ENCODE measurements at places on chromosomes 3 and 15. TPM values are rescaled to one million over a fixed set of nuclear protein-coding genes. Genes with fewer than 3 reads are reported as not detected.

- no peak overlapping the region for H3K4me3 ChIP-seq
- no peak overlapping the region for H3K27ac ChIP-seq
- H3K4me1 ChIP-seq = no peaks in the 10 kb centered on the region
- no peaks in the 10 kb centered on the region for H3K27me3 ChIP-seq
- no peak for DNase-seq
Observed at GRCh38 chr3:11964553-11964952, 39.6 kb upstream of the SYN2 start.

DNA sequence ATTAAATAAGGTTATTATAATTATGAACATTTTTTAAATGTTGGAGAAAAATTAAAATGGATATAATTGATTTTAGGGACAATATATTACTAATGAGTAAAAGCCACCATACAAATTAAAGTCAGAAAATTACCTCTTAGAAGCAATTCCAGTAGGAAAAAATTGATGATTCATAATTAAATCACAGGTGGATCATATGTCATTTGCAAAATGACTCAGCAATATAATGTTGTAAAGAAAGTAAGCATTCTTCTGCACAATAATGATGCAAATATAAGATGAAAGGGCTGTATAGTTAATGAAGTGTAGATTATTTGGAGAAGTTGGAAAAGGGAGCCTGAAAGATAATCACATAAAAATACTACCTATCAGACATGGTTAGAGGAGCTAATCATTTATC, 25.8 kb downstream of the ZPLD1 start:
- H3K4me1 ChIP-seq = no peaks in the 10 kb centered on the region
- no peak overlapping the region for H3K4me3 ChIP-seq
- H3K27ac ChIP-seq = no peak overlapping the region
- no peaks in the 10 kb centered on the region for H3K27me3 ChIP-seq

GRCh38 chr15:68774120-68774519, 46.6 kb downstream of the ANP32A start:
- no peak for DNase-seq
- no peak overlapping the region for H3K4me3 ChIP-seq
- no peaks in the 10 kb centered on the region for H3K27me3 ChIP-seq
- H3K4me1 ChIP-seq = peaks cover 23% of the 10 kb centered on the region
- H3K36me3 ChIP-seq = no peaks in the 10 kb centered on the region

DNA sequence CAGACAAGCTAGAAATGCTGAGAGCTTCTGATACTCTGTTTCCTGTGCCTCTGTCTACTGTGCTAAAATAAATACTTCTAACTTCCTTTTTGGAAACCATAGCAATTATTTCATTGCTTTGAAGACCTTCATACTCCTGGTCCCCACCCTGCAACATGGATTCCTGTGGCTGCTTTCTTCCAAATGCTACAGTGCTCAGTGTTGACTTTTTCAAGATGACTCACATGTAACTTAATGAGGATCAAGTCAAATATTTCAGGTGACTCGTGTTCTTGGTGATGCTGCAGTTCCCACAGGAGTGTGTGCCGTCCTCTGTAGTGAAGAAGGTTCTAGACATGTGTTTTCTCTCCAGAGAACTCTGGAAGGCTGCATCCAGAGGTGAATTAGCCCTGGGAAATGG, 288.6 kb downstream of the CLSTN2 start:
- no peak overlapping the region for H3K27ac ChIP-seq
- no peaks in the 10 kb centered on the region for H3K4me1 ChIP-seq
- H3K27me3 ChIP-seq = no peaks in the 10 kb centered on the region
- no peak for DNase-seq
- no peak overlapping the region for H3K4me3 ChIP-seq

DNA sequence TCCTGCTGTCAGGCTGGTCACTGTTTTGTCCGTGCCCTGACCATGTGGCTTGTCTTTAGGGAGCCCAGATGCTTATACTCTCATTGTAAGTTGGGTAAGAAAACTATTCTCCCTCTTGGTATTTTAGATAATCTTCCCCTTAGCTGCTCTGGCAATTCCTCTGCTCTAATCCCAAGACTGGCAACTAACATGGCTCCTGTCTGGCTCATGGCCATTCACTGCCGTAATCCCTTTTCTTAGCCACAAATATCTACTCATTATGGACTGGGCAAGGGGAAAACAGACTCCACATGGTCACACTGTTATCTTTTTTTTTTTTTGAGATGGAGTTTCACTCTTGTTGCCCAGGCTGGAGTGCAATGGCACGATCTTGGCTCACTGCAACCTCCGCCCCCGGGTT, 38.8 kb downstream of the TYRO3 start:
- no peaks in the 10 kb centered on the region for H3K27me3 ChIP-seq
- no peaks in the 10 kb centered on the region for H3K36me3 ChIP-seq
- no peaks in the 10 kb centered on the region for H3K4me1 ChIP-seq
- no peak overlapping the region for H3K4me3 ChIP-seq

DNA sequence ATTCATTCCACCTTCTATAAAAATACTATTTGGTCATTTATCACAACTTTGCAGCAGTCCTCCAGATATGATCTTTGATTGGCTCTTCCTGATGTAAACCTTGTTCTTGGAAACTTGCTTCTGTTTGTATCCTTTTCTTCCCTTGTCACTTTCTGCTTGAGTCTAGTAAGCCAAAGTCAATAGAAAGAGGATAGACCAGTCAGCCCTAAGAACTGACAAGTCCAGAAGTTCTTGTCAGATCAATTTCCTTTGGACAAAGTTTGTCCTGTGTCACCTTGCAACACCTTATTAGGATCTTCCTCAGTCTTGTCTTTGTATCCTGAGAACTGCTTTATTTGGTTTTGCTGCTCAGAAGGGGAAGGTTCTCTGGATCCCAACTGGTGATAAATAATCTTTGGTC, 87.9 kb upstream of the CCDC54 start:
- no peaks in the 10 kb centered on the region for H3K27me3 ChIP-seq
- no peak for DNase-seq
- H3K4me1 ChIP-seq = no peaks in the 10 kb centered on the region
- H3K4me3 ChIP-seq = no peak overlapping the region
- no peaks in the 10 kb centered on the region for H3K36me3 ChIP-seq

DNA sequence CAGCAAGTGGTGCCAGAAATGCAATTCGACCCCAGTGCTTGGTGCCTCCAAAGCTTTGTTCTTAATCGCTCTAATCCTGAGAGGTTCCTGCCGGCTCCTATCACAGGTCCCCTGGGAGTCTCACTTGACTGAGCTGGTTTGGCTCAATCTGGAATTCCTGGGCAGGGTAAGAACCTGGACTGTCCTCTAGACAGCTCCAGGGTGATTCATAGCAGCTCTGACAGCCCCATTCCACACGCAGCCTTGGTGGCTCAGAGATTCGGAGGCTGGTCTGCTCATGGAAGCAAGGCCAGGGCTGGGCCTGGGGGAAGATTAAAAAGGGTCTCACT, 37.9 kb downstream of the MYO5C start:
- no peaks in the 10 kb centered on the region for H3K36me3 ChIP-seq
- no peaks in the 10 kb centered on the region for H3K27me3 ChIP-seq
- no peak overlapping the region for H3K27ac ChIP-seq
- H3K4me3 ChIP-seq = no peak overlapping the region

GRCh38 chr3:1172644-1173043, 79.8 kb downstream of the CNTN6 start:
- H3K27ac ChIP-seq = no peak overlapping the region
- H3K36me3 ChIP-seq = no peaks in the 10 kb centered on the region
- no peaks in the 10 kb centered on the region for H3K27me3 ChIP-seq
- DNase-seq = no peak
- H3K4me3 ChIP-seq = no peak overlapping the region

- no peaks in the 10 kb centered on the region for H3K27me3 ChIP-seq
- no peak overlapping the region for H3K4me3 ChIP-seq
- H3K4me1 ChIP-seq = peaks cover 22% of the 10 kb centered on the region
- no peak for DNase-seq
- no peaks in the 10 kb centered on the region for H3K36me3 ChIP-seq
Observed at GRCh38 chr3:122676759-122677158, 3.9 kb upstream of the PARP14 start.

GRCh38 chr3:183980403-183980802, 37.3 kb downstream of the ABCC5 start:
- H3K27ac ChIP-seq = no peak overlapping the region
- peaks cover 12% of the 10 kb centered on the region for H3K4me1 ChIP-seq
- H3K4me3 ChIP-seq = no peak overlapping the region
- no peaks in the 10 kb centered on the region for H3K27me3 ChIP-seq
- no peaks in the 10 kb centered on the region for H3K36me3 ChIP-seq

DNA sequence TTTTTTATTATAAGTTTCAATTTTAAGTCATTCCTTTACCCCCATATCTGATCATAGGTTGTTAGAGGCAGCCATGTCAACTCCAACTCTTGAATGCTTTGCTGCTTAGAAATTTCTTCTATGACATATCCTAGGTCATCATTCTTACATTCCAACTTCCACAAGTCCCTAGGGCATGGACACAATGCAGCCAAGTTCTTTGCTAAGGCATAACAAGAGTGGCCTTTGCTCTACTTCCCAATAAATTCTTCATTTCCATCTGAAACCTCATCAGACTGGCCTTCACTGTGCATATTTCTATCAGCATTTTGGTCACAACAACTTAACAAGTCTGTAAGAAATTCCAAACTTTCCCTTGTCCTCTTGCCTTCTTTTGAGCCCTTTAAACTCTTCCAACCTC, 28.5 kb downstream of the TRIM42 start:
- no peak overlapping the region for H3K4me3 ChIP-seq
- H3K4me1 ChIP-seq = no peaks in the 10 kb centered on the region
- H3K27ac ChIP-seq = no peak overlapping the region
- DNase-seq = no peak
- H3K27me3 ChIP-seq = no peaks in the 10 kb centered on the region
- no peaks in the 10 kb centered on the region for H3K36me3 ChIP-seq

- H3K4me1 ChIP-seq = peaks cover 9% of the 10 kb centered on the region
- H3K27ac ChIP-seq = peak overlapping the region; percentile 64
- no peak overlapping the region for H3K4me3 ChIP-seq
- H3K27me3 ChIP-seq = no peaks in the 10 kb centered on the region
Observed at GRCh38 chr3:141960731-141961130, 84.3 kb downstream of the ATP1B3 start.

DNA sequence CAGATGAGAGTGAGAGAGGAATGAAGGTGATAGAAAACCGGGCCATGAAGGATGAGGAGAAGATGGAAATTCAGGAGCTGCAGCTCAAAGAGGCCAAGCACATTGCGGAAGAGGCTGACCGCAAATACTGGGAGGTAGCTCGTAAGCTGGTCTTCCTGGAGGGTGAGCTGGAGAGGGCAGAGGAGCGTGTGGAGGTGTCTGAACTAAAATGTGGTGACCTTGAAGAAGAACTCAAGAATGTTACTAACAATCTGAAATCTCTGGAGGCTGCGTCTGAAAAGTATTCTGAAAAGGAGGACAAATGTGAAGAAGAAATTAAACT, 88.9 kb downstream of the EOMES start:
- peak overlapping the region; percentile 87 for H3K27ac ChIP-seq
- no peak for DNase-seq
- H3K4me3 ChIP-seq = peak overlapping the region; percentile 57
- no peaks in the 10 kb centered on the region for H3K27me3 ChIP-seq

ALG1L2 gene
- not detected for total RNA-seq

GNAT1 gene
- not detected for total RNA-seq

SPRED1 gene
- total RNA-seq = 13.3 TPM

PIGZ gene
- total RNA-seq = 12.2 TPM

PLA2G4E gene
- not detected for total RNA-seq

RPL39L gene
- 23.9 TPM for total RNA-seq

SHISA5 gene
- 70.3 TPM for total RNA-seq

CXCR6 gene
- total RNA-seq = 0.95 TPM

SNX4 gene
- total RNA-seq = 36.0 TPM

MKRN3 gene
- total RNA-seq = 1.3 TPM

ZNF445 gene
- 8.9 TPM for total RNA-seq

TRH gene
- not detected for total RNA-seq
